NCI-H187 treated with DMSO at 0.1 percent for 48 hours (cell line): ENCODE measurements at places on chromosomes 5 and 9.

DNA sequence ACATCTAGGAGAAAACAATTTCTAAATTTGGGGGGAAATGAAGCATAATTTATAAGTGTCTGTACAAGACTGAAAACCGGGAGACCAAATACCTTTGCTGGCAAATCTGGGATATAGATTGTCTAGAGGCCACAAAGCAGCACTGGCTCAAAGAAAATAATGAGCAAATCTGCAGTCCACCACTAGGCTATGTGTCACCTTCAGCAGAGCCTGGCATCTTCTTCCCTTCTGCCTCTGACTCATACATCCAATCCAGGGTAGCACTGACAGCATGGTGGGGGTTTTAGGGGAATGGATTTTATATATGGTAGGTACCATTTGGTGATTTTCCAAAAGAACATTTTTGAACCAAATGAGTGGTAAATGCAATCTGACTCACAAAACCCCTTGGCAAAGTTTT, 12.8 kb downstream of the FAM81B start:
- DNase-seq: no peak

- no peak for DNase-seq
Measured at GRCh38 chr9:36017278-36017677, 19.4 kb upstream of the RECK start.

DNA sequence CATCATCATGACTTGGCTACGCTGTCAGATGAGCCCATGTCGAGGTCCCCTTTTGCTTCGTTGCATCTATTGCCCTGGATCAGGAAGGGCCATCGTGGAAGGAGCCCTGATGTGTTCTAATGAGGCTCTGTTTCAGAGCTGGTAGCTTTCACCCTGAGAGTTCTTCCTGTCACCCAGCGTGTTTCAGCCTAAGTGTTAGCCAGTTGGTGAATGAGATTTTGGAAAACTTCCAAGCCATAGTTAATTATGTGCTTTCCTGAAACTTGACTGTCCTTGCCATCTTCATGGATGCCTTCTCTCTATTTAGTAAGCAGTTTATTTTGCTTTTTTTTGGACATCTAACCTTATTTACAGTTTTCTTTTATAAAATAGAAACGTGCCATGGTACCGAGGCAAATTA, 1695.4 kb upstream of the WWC1 start:
- no peak for DNase-seq

- no peak for DNase-seq
Measured at GRCh38 chr5:172455511-172456061, 1.3 kb upstream of the SH3PXD2B start.

DNA sequence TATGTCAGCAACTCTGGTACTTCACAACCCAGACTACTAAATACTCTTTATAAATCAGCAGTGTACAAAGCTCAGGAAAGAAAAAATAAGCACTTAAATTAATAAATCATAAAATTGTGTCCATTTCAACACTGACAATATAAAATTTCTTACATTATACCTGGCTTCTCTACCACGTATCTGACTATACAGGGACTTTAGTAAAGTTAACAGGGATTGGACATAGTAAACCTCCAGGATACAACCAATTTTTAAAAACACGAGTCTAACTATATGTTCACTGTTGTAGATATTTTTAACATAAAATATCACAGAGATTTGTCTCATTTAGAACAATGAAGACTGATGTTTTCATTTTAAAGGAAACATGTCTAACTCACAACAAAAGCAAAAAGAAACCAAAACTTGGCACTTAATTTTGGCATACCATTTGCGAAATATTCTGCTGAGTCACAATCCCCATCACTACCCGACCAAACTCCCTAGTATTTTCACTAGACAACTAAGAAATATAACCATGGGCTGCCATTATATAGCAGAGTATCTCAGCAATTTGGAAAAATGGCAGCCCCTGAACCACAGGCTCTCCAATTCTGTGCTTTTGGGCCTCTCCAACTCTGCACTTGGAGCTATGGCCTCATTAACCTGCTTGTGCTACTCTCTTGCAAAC, 14.4 kb downstream of the FAM169A start:
- DNase-seq: no peak

DNA sequence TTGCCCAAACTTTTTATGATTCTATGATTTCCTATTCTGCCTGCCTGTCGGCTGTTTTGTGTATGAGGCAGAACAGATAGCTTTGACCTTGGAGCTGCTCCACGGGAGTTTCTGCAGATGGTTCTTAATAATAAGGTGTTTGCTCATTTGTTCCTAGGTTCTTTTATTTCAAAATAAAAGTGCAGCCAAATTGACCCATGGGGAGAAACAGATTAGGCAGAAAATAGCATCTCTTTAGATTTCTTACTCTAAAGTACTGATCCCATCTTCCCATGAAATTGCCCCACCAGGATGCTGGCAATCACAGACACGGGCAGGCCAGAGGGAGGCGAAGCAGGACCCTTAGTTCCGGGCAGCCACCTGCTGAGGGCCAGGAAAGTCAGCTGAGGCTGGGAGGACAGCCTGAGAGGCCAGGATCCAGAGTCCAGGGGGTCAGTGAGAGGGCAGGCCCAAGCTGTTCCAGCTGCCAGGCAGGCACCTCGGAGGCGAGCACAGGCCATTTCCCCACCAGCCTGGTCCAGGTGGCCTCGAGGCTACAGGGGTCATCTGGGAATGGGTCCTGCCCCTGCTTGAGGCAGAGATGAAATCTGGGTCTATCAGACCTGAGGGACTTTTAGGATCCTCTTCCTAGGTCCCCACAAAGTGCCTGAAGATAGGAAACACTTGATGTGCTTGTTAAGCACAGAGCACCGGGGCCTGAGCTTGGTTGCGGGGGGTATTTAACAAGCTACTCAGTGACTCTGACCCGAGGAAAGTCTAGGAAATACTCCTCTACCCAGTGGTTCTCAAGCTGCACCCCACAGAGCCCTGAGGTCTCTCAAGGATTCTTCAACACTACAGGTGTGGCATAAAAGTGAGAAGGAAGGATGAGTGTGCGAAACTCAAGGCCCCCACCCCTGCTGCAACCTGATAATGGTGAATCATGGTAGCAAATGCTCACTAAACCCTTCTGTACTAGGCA, 145.4 kb downstream of the CMYA5 start:
- no peak for DNase-seq
